ENCODE measurements at places on chromosomes 12 and 14.

DNA sequence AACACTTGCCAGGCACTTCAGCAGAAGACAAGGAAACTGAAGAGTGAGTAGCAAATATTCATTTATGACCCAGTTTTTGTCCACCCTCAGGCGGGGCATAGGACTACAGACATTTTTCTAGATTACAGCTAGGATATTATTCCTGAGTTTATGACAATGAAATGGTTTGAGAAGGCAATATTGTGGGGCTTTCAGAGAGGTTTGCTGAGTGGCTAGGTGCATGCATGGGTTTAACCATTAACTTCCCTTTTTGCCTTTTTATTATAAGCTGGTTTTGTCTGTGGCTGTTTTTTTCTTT is 104.0 kb upstream of the BCAT1 start:
- DNase-seq, result no peak

- peak; percentile 32 for DNase-seq
Observed at GRCh38 chr12:8698879-8699278, 1.1 kb downstream of the RIMKLB start.

- DNase-seq, result no peak
Observed at GRCh38 chr12:24467226-24467625, 481.7 kb downstream of the BCAT1 start.

DNA sequence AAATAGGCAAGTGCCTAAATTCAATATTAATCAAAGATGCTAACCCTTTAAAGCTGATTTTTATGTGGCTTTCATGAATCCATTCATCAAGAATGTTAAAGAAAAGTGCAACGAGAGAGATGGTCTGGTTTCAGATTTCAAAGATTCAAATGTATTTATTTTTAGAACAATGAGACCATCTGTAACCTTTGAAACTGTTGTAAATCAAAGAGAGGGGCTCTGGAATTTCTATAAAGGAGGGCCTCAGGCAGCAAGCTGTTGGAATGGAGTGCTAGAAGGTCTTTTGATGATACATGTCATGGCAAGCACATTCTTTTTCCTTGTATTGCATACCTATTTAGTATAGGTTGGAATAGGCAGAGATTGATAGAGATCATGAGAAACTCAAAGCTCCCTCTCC is 433.0 kb downstream of the LRIG3 start:
- no peak for DNase-seq

DNA sequence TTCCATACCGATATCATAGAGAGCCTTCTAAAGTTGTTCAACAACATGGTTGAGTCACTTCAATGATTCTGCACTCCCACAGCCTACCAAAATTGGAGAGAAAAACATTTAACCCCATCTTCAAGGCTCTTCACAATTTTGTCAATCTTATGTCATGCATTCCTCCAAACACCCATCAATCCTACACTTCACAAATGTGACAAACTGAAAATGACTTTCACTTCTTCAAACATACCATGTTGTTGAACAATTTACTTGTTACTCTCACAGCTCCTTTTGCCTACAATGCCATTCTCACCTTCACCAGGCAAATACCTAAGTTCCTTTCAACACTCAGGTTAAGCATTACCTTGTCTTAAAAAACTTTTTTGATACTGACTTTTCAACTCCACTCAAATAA is 88.0 kb downstream of the OSBPL8 start:
- DNase-seq, result no peak

- peak; percentile 1 for DNase-seq
Observed at GRCh38 chr12:1922985-1923384, 4.5 kb upstream of the CACNA2D4 start.
